Esophagus mucosa (tissue), 1 donor: ENCODE measurements at places on chromosomes 4 and X.

DNA sequence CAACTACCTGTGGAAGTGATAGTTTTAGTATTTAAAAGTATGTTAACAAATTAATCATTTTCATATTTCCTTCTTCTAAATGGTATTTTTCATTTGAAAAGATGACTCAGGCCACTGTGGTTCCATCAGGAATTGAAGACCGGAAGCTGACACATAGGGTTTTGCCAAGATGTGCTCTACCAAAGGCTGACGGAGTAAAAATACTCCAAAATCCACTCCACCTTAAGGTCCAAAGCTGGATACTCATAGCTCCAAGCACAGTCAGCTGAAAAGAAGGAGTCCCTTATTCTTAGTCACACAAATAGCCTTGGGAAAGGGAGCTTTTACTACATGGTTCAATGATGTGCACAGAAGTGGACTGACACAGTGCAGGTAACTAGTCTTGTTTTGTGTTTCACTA lies 472.0 kb downstream of the ARAP2 start:
- no peak for ATAC-seq

- ATAC-seq = no peak
Observed at GRCh38 chr4:125958519-125958918, 643.8 kb downstream of the FAT4 start.

DNA sequence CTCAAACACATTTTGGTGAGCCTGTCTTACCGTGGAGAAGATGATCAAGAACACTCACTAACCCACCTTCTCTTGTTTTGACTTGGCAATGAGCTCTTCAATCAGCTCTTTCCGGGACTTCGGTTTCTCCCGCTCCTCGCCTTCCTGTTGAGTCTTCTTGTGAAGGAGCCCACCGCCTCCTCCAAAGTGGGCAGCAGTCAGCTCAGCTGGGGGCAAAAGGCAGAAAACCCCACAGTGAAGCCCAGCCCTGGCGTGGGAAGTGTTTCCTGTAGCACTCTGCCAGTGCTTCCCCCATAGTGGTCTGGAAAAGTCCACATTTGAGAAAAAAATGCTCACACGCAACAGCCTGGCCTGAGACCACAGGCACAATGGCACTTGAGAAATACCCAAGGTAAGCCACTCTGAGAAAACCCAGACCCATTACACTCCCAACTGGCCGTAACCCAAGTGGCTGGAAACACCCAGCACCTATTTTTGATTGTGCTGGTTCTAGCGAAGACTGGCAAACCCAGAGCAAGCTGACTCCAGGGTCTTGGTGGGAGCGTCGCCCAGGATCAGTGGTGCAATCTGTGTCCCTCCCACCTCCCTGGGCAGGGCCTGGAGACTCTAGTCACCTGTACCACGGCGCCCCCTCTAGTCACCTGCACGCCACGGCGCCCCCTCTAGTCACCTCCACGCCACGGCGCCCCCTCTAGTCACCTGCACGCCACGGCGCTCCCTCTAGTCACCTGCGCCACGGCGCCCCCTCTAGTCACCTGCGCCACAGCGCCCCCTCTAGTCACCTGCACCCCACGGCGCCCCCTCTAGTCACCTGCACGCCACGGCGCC lies 8.6 kb downstream of the NOP14 start:
- no peak for ATAC-seq

DNA sequence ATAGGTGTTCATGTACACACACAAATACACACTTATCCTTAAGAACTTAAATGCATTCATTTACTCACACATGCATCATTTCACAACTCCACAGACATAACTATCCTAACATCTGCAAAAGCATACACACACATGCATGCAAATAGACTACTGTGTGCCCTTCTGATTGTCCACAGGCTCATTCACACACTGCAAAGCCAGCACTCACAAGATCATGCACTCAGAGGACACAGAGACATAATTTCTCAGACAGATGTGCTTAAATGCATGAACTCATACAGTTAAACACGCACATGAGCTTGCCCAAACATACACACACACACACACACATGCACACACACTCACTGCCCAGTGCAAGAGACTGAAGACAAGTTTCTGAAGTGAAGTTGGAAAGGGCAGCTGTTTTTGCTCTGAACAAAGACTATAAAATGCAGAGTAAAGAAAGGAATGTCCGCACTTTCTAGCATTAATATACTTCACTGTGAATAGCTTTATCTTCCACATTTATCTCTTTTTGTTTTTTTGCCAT lies 1018.0 kb upstream of the HS3ST1 start:
- ATAC-seq = no peak

- ATAC-seq = peak; percentile 90
Observed at GRCh38 chr4:168881781-168882420, 128.2 kb downstream of the CBR4 start.

GRCh38 chr4:78922207-78922606 lies 17.0 kb downstream of the PAQR3 start:
- no peak for ATAC-seq

- ATAC-seq = no peak
Observed at GRCh38 chrX:13055486-13055885, 11.1 kb upstream of the FAM9C start.

- ATAC-seq = no peak
Observed at GRCh38 chr4:115945026-115945425, 831.6 kb upstream of the NDST4 start.

GRCh38 chr4:69823481-69824186 lies 36.3 kb downstream of the SULT1E1 start:
- peak; percentile 78 for ATAC-seq

DNA sequence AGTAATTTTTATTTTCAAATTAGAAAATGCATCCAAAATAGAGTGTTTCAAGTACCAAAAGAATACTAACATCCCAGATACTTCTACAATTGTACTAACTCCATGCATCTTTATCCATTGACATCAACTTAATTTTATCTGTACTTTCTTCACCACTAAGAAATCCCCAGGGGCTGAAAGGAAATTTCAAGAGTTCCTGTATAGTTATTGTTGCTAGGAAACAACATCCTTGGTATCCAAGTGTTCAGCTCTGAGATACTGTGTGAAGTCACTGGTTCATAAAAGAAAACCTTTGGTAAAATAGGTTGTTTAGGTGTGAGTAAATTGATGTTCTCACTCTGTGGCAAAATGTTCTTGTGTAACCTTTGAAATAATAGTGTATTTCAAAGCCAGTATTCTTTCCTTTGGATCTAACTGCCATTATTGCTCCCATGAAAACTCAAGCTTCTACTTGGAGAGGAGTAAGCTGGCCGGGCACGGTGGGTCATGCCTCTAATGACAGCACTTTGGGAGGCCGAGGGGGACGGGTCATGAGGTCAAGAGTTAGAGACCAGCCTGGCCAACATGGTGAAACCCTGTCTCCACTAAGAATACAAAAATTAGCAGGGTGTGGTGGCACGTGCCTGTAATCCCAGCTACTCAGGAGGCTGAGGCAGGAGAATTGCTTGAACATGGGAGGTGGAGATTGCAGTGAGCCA lies 72.9 kb downstream of the COMMD8 start:
- no peak for ATAC-seq

- no peak for ATAC-seq
Observed at GRCh38 chr4:153637201-153637600, 46.9 kb upstream of the TLR2 start.
